ENCODE measurements at places on chromosomes 11 and 22. TPM values are rescaled to one million over a fixed set of nuclear protein-coding genes. Genes with fewer than 3 reads are reported as not detected.

DNA sequence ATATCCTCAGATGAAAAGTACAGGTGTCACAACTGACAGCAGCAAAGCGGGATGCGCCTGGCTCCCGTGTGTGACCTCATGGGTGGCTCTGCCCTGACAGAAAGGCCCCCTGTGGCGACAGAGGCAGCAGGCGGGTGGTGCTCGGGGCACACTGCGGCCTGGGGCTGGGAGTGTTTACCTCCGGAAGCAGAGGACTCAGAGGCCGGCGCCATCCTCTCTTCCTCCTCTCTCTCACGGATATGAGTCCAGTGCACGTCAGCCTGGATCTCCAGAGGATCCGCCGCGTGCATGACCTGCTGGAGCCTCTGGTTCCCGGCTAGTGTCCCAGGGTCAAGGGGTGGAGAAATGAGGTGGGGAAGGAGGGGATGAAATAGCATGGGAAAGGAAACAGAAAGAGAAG, 53.2 kb upstream of the BID start:
- no peak for DNase-seq

DNA sequence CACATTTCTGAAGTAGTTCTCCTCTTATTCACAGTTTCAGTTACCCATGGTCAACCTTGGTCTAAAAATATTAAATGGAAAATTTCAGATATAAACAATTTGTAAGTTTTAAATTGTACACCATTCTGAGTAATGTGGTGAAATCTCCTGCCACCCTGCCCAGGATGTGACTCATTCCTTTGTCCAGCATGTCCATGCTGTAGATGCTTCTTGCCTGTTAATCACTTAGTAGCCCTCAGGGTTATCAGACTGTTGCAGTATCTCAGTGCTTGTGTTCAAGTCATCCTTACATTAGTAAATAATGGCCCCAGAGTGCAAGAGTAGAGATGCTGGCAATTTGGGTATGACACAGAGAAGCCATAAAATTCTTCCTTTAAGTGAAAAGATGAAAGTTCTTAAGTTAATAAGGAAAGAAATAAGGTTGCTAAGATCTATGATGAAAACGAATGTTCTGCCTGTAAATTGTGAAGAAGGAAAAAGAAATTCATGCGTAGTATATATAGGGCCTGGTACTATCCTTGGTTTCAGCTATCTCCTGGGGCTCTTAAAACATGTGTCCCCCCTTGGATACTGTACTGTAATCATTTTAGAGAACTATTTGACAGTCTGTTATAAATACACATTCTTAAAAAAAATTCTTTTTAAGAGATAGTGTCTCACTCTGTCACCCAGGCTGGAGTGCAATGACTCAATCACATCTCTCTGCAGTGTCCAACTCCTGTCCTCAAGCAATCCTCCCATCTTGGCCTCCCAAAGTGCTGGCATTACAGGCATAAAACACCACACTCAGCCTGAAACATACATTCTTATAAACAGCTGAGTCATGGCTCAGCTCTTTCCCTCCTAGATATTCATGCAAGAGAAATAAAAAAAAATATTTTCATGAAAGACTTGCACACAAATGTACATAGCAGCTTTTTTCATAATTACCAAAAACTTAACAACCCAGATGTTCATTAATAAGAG, 31.3 kb downstream of the MTNR1B start:
- DNase-seq = no peak

DNA sequence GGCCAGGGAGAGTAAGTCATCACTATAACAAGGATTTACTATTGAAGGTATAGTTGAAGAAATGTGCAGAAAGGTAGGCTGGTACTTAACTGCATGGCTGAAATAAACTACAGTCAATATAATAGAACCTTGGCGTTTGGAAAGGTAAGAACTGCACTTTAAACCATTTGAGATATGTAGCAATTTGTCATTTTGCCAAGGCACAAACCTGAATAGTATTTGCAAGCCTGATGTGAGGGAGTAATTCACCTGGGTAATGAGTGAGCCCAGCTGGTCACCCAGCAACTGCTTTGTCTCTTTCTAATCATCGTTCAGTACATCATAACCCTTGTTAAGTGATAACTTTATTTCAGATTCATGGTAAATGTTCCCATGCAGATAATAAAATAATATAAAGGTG, 62.3 kb upstream of the SCUBE2 start:
- DNase-seq = no peak

- no peak for DNase-seq
Measured at GRCh38 chr11:115912484-115912945, 408.3 kb upstream of the CADM1 start.

DNA sequence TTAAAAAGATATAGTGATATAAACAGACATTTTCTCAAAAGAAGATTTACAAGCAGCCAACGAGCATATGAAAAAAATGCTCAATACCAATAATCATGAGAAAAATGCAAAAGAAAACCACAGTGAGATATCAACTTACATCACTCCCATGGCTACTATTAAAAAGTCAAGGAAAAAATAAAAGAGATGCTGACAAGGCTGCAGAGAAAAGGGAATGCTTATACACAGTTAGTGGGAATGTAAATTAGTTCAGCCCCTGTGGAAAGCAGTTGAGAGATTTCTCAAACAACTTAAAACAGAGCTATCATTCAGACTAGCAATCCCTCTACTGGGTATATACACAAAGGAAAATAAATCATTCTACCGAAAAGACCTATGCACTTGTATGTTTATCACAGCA, 97.1 kb upstream of the CARD18 start:
- no peak for DNase-seq

DNA sequence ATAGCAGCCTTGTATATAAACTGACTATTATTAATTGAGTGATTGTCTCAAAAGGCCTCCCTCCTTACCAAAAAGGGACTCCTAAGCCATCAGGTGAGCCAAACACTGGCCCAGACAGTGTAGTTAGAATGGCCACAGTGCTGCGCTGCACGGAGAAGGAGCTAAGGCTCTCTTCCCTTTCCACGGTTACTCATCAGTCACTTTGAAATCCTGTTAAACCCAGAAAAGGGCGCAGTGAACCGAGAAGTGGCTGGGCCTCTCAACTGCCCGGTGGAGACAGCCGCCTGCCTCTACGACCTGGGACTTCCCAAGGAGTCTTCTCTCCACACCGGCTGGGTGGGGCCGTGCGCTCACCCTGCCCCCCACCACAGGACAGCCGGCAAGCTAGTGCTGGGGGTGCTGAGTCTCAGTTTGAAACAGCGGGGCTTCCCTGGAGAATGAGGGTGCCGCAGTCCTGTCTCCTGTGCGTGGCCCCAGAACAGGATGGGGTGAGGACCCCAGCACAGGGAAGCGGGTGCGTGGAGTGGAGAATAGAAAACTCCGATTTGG, 1.3 kb downstream of the MYH9 start:
- no peak for DNase-seq

GALNT18 gene
- total RNA-seq = not detected

PRODH gene
- 0.22 TPM for total RNA-seq

FOXRED2 gene
- total RNA-seq = 7.3 TPM

C22orf31 gene
- total RNA-seq = not detected

OR52I1 gene
- total RNA-seq = not detected
